ENCODE measurements at places on chromosomes 3 and 15. TPM values are rescaled to one million over a fixed set of nuclear protein-coding genes. Genes with fewer than 3 reads are reported as not detected.

DNA sequence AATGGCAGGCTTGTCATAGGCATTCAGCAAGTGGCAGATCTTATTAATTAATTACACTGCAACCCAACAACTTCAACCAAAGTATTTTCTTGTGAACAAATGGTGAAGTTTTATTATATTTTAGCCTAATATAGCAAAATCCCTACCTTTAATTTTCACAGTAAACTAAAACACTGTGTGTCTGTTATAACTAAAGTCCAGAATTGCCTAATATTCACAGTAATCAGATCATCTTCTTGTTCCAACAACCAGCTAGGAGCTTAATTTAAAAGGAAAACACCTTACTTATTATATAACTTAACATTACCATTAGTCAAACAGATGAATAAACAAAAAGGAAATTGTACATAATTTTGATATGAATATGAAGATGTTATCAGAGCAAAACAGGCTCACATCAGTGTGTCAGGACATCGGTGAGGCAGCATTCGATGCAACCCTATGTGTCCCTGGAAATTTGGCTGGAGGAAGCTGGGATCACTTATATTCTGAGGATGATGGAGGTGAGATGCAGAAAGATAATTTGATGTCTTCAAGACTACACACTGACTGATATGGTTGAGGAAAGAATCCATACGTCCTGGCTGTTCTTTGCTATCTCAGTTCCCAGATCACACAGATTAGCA, 189.3 kb upstream of the EIF1B start:
- DNase-seq, result no peak
- no peak overlapping the region for H3K4me3 ChIP-seq
- H3K36me3 ChIP-seq, result no peaks in the 10 kb centered on the region
- H3K27me3 ChIP-seq, result no peaks in the 10 kb centered on the region

GRCh38 chr3:74000725-74001124, 376.0 kb upstream of the PDZRN3 start:
- H3K36me3 ChIP-seq, result no peaks in the 10 kb centered on the region
- no peak for DNase-seq
- H3K27me3 ChIP-seq, result no peaks in the 10 kb centered on the region
- H3K4me3 ChIP-seq, result no peak overlapping the region
- no peaks in the 10 kb centered on the region for H3K4me1 ChIP-seq

GRCh38 chr3:162498626-162499025, 1002.0 kb downstream of the OTOL1 start:
- DNase-seq, result no peak
- H3K27ac ChIP-seq, result no peak overlapping the region
- no peak overlapping the region for H3K4me3 ChIP-seq

GOLGA8N gene
- 1.2 TPM for polyA plus RNA-seq

C2CD4A gene
- 0.10 TPM for polyA plus RNA-seq
